GM03348 (cell line): ENCODE measurements at places on chromosomes 2 and 18.

DNA sequence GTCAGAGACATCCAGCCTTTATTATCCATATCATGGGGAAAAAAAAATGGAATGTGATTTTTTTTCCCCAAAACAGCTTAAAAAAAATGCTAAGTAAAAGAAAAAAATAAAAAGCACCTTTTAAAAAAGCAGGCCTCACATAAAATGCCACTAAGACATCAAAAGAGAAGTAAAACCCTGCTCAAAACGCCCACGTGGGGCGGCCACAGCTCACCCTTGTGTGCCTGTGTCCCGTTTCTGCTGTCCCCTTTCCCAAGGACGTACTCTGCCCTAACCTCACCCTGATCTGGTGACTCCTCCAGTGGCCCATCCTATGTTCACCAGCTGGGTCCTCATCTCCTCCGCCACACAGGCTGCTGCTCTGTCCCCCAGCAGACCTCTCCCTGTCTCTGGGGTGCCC lies 125.4 kb downstream of the NEDD4L start:
- DNase-seq, result no peak

GRCh38 chr2:150561076-150561475 lies 73.6 kb upstream of the RND3 start:
- no peak for DNase-seq

- no peak for DNase-seq
Measured at GRCh38 chr2:34731292-34731691, 1132.2 kb upstream of the FAM98A start.

GRCh38 chr2:18077704-18078103 lies 199.2 kb downstream of the KCNS3 start:
- DNase-seq, result peak; percentile 80

DNA sequence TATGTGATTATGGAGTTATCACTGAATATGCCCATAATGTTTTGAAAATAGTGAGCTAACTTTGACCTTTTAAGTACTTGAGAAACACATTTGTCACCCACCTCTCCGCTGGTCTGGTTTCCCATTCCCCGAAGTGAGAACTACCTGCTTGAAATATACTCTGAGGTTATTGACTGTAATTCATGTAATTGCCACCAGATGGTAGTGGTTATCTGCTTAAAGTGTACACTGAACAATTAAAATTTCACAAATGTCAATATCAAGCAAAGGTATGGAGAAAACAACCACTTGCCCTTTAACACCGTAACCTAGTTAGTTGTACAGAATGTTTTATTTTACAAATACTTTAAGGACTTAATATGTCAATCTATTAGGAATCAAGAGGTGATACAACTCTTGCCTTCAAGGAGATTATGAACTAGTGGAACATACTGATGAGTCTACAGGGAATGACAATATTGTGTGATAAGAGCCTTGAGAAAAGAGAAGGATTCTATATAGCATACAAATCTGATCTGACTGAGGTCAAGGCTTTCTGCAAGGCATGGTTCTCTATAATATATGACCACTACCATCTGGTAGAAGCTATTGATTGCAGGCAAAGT lies 316.8 kb upstream of the KCNH7 start:
- DNase-seq, result peak; percentile 42

DNA sequence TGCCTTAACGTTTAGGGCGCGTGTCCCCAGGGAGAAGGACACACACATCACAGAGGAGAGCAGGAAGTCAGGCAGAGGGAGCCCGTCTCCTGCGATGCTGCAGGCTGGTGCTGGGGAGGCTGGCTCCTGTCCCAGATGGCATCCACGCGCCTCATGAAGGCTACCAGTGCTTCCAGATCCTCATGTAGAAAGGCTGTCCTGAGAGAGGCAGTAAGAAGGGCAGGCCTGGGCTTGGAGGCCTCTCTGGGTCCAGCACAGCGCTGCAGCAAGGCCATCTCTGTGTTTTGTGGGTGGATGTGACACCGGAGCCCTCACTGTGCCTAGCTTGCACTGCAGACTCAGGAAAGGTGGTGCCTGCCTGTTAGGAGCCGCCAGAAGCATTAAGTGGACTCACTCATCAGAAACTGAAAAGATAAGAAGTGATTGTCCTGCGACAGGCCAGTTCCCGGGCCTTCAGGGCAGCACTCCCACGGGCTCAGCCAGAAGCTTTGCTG lies 62.7 kb downstream of the FAM168B start:
- DNase-seq, result no peak

- peak; percentile 35 for DNase-seq
Measured at GRCh38 chr18:34976899-34977837, 64.0 kb upstream of the MAPRE2 start.

DNA sequence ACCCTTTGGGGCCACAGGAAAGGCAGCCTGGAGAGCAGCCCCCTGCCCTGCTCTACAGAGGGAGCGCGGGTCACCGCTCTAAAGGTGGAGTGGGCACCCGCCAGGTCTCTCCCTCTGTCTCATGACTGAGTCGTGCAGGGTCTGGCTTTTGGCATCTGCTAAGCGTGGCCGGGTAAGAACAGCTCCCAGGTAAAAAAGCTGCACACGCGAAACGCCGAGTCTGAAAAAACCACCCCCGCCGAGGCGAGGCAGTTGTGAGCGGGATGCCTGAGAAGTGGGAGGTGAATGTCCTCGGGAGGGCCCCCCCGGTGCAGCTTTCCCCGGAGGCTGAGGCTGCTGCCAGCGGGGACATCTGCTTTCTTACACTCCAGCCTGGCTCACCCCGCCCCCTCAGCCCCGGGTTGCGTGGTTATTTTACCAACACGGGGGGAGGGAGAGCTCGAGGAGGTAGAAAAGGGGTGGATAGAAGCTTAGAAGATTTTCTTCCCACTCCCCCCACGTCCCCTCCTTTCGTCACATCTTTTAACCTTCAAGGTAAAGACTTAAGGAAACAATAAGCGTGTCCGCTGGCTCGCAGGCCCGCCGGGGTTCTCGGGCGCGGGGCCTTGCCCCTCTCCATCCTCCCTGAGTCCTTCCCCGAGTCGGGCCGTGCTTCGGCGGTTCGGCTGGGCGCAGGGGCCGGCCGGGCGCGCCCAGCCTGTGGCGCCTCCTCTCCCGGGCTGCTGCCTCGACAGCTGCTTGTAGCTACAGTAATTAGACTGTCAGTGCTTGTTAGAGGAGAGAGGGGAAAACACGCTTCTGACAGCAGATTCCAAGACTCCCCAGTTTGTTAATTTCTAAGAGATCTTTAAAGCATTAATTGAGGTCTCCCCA lies 70.6 kb upstream of the PSMD14 start:
- peak; percentile 77 for DNase-seq

DNA sequence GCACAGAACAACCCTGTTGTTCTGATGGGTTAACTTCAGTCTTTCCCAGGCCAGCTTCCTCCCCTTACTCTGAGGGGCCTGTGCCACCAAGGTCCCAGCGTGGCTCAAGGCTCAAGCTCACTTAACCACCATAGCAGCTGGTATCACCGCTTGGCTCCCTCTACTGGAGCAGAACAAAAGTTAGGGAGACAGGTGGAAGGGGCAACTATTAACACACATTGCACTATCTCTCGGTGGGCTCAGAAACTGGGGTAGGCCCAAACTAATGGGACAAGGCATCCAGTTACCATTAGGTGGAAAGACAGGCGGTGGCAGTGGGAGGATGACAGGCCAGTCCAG lies 88.7 kb upstream of the ATL2 start:
- DNase-seq, result peak; percentile 59

- no peak for DNase-seq
Measured at GRCh38 chr2:100945930-100946607, 56.0 kb upstream of the RPL31 start.

DNA sequence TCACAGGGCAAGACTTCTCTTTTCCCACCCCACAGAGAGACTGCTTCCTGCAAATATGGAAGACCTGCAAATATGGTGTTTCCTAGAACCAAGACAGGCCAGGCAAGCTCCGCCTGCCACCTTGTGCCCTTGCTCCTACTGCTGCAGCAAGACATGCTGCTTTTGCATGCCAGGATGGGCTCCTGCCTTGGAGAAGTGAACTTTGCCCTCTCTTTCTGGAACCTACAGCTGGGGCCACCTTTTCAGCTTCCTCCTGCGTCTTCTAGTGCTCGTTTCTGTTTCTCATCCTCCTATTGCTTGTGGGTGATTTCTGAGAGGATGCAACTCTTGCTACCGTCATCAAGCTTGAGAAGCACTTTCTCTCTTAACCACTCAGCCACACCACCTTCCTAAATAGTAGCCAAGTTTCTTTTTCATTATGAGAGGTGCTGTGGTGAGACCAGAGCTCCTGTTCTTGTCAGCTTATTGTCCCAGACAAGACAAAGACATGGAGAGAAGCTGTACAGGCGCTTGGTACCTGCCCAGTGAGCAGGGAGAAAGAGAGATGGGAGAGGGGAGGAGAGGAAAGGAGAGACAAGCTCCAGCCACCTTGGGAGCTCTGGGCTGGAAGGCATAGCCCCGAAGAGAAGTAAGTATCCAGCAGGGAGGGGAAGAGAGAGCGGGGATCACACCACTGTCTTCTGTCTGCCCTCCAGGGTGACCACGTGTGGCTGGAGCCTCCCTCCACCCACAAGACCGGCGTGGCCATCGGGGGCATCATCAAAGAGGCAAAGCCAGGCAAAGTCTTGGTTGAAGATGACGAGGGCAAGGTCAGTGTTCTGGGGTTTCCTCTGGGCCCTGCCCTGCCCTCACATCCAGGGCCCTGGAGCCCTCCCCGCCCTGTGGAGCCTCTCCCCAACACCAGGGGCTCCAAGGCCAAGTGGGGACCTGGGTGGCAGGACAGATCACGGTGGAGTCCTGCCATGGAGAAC lies 28.3 kb downstream of the MYO7B start:
- DNase-seq, result no peak

GRCh38 chr18:76486574-76486973 lies 8.5 kb downstream of the ZNF516 start:
- DNase-seq, result no peak

- no peak for DNase-seq
Measured at GRCh38 chr2:183541766-183542165, 417.5 kb downstream of the NUP35 start.

DNA sequence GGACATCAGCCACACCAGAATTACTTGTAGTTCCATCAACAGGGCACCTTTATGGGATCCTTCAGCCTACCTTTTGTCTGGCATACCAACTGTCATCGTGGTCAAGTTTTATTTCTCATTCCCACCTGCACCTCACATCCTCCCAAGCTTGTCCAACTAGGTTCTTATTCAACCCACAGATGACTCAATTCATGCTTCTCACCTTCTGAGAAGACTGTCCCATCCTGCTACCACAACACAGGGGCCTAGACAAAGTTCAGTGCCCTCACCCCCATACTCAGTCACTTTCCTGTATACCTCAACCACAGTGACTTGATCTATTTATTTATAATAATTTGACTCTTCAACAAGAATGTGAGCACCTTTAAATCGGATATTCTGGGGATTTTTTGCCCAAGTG lies 114.4 kb upstream of the ACVR1C start:
- no peak for DNase-seq

DNA sequence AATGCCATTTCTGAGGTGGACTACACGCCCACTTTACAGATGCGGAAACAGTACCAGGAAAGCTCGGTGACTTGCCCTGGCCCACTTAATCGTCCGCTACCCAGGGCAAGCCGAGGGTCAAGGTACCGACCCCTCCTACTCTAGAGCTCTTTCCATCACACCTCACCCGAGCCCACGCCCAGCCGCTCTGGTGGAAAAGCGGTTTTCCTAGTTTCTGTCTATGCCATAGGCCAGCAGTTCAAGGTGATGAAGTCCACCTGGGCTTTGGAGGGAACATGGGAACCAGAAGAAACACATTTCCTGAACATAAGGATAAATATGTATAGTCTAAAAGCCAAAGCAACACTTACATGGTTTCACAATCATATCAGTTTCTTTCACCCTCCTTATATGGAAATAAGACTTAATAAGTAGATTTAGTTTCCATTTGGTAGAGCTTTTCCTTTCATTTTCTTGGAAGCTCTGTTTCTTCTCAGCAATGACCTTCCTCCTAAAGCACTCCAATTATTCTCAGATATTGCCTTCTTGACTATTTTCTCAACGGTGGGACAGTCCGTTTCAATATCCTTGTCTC lies 567 bp downstream of the VWA3B start:
- no peak for DNase-seq

- DNase-seq, result no peak
Measured at GRCh38 chr2:85222792-85223191, 89.6 kb downstream of the TCF7L1 start.

DNA sequence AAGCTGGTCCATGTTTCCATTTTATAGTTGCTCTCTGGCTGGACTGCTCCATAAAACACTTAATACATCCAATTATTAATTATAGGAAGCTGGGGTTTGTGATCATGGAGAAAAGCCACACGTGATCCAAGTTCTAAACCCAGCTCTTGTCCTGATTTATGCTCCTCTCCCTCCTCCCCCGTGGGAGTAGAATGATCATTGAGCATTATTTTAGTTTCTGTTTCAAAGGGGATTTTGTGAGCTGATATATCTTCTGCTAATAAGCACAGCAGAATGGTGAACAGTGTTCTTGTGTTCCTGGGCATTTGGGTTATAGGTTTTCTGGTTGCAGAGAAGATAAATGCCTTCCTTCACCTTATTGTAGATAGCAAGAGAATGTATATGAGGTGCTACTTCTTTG lies 135.7 kb upstream of the TMEM200C start:
- no peak for DNase-seq

GRCh38 chr2:152558158-152558984 lies 158.9 kb downstream of the PRPF40A start:
- peak; percentile 81 for DNase-seq

DNA sequence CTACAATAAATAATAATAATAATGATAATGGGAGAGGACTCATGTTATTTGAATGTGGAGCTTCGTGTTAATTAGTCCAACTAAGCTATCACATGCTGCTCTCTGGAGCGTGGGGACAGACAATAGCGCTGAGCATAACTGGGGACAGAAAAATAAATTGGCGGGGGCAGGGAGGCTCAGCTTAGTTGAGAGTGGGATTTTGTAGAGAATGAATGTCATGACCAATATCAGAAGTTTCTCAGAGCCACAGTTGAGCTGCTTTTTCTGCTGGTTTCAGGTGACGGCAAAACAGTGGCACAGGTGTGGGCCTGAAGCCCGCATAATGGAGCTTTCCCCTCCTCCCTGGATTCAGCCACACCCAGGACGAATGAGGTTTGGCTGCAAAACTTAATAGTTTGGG lies 111.1 kb upstream of the CAB39 start:
- no peak for DNase-seq

- DNase-seq, result peak; percentile 54
Measured at GRCh38 chr2:201205515-201205849, 22.5 kb downstream of the CASP10 start.
